ENCODE measurements at places on chromosomes 11 and 22.

DNA sequence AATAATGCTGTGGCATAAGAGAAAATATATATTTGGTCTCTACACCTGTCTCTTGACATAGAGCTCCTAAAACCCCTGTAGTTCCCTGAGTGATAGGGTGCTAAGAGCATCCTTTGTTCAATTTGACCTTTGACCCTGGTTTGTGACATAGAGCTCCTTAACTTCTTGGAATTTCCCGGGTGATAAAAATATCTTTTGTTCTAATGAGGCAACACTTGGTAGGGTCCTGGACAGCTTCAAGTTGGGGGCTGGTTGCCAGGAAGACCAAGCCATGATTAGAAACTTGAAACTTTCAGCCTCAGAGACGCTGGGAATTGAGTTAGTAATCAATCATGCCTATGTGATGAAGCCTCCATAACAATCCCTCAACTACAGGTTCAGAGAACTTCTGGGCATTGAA is 105.4 kb downstream of the CASP12 start:
- no peak for DNase-seq

DNA sequence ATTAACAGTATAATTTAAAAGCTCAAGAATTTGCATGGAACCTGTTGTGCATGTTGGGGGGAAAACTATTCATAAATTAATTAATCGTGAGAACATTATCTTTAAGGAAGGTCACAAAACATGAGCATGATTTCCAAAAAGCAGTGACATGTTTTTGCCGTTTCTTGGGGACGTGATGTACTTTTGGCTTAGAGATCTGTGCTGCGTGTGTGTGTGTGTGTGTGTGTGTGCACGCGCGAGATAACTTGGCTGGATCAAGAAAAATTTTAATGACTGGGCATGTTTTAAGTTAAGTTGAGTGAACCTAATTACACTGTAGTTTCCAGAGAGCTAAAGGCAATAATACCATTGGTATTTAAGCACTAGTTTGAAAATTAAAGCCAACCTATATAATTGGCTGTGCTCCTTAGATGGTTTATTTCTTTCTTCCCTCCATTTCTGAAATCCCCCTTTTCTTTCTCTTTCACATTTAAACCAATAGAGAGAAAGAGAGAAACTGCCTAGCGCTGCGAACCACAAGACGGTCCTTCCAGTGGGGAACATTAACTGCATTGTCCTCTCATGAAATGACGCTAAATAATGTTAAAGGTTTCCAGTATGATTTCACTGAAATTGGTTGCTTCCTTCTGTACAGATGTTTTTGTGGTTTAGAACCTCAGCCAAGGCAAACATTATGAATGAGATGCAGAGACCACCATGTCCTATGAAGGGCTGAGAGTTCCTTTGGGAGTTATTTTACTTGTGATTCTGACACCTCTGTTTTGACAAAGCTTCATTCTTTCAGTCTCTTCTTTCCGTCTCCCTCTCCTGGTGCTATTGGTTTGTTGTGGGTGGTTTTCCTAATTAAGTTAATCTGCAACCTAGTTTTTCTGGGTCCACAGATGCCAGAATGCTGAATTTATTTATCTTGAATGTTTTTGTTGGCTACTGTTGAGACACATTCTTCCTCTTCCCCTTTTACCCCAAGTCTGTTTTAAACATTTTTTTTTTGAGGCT is 51.7 kb downstream of the ZBTB16 start:
- DNase-seq = no peak

- DNase-seq = no peak
Observed at GRCh38 chr22:50734986-50735738, 2.8 kb upstream of the ACR start.

- DNase-seq = no peak
Observed at GRCh38 chr22:47397673-47398072, 635.2 kb downstream of the TBC1D22A start.

GRCh38 chr11:15166204-15166603 is 51.5 kb downstream of the INSC start:
- no peak for DNase-seq

DNA sequence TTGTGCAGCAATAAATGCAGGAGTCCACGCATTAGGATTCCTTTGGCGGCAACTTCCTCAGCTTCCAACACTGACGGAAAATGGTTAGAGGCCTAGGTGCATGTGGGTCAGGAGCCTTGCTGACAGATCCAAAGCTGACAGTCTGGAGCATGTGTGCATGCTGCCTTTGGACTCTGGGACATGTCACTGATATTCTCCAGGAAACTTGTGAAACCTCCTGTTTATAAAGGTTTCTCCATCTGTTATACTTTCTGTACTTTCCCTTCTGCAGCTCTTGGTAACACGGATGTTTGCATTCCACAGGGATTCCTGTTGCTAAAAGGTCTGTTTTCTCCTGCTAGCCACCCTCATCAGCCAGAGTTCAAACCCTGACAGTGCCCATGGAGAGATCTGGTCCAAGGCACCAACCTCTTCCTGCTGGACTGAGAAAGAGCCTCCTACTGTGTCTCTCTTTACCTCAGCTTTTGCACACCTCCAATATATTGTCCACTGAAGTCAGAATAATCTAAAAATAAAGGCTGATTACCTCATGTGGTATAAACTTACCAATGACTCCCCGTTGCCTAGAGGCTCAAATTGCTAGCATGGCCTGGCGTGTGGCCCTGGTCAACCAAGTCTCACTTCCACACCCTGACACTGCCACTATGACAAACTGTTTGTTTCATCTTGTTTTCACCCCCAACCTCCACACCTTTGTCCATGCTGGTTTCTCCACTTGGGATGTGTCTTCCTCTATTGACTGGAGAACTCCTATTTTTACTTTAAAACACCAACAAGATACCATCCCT is 31.1 kb upstream of the LYVE1 start:
- DNase-seq = no peak

GRCh38 chr22:24333301-24333700 is 62.7 kb downstream of the SPECC1L start:
- DNase-seq = no peak

GRCh38 chr11:84091212-84091986 is 805.2 kb upstream of the CCDC90B start:
- DNase-seq = no peak

DNA sequence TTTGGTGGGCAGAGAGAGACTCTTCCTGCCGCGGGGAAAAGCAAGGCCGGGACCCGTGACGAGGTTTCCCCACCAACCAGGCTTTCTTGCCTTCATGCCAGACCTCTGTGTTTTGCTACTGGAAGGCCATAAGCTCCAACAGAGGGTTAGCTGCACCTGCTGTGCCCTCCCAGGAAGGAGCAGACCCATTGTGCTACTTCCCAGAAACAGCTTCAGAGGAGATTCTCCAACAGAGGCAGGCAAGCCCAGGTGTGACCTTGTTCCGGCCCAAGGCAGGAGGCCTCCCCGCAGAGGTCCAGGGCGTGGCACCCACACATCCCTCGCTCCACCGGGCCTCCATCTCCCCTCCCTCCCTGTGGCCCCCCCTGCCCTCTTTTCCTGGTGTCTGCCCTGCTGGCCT is 57.8 kb downstream of the ELFN2 start:
- DNase-seq = no peak

- no peak for DNase-seq
Observed at GRCh38 chr11:28086569-28086968, 21.4 kb downstream of the KIF18A start.

GRCh38 chr22:40510631-40511364 is 125.7 kb downstream of the MRTFA start:
- DNase-seq = no peak

- no peak for DNase-seq
Observed at GRCh38 chr11:128273736-128274135, 313.6 kb downstream of the ETS1 start.

DNA sequence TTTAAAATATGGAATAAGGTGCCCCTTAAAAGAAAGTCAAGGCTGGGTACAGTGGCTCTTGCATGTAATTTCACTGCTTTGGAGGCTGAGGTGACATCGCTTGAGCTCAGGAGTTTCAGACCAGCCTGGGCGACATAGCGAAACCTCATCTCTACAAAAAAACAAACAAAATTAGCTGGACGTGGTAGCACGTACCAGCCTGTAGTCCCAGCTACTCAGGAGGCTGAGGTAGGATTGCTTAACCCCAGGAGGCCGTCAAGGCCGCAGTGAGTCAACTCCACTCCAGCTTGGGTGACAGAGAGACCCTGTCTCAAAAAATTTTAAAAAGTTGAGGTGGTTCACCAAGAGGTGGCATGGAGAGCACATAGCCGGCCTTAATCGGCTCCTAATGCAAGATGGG is 17.7 kb upstream of the ADORA2A start:
- DNase-seq = no peak

DNA sequence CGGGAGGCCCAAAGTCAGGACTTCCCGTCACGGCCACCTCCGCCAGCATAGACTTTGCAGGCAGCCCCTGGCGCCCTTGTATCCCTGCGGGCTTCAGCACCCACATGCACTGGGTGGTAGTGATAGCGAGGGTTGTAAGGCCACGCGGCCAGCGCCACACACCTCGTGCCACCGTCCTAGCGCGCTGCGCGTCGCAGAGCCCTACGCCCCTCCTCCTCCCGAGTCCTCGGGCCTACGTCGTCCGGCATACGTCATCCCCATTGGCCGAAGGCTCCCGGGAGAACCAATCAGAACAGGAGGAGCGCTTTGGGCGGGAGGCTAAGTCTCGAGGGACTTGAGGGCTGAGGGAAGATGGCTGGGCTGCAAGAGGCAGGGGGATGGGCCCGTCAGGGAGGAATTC is 1.3 kb upstream of the BTBD18 start:
- no peak for DNase-seq

DNA sequence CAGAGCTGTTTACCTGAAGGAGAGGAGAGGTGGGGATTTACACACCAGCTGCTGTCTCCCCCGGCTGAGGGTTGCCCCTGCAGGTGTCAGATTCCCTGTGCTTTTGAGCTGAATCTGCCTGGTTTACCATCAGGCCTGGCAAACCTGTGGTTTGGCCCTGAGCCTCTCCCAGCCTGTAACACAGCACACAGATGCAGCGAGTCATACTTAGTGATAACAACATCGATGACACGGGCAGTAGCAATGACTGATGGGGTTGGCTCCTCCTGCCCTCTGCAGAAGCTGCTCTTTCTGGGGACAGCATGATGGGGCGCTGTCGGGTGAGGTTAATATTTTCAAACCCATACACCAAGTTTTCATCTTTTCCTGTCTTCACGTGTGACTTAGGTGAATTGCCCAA is 380.0 kb upstream of the B3GAT1 start:
- DNase-seq = no peak

Measured in naive thymus-derived CD8-positive, alpha-beta T cell (primary cell).